SIG-M5 (cell line): ENCODE measurements at places on chromosomes 12 and 14.

DNA sequence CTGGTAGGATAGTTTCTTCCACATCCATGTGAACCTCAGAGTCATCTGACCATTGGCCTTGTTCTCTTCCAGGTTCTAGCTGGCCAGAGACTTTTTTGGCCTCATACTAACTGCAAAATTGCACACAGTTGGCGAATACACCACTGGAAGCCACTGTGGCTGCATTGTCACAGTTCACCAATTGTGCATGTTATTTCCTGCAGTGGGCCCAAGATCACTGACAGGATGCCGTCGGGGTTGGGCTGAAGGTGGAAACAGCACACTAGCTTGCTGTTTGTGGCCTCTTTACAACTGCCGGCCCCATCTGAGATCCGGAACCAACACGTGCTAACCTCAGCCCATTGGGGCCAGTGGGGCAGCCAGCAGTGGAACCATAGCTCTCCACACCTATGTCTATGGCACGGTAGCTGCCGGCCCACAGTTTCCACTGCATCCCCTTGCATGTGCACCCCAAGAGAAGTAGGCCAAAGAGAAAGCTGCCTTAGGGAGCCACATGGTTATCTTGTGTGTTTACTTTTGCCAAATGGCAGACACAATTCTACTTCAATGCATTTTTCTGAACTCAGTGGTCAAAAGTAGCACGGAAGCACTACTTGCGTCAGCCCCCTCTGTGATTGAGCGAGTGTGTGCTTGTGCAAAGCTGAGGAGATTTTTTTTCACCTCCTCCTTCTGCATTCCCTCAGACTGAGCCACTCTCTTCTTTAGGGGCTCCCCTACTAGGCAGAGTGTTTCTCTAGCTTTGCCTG lies 464.0 kb downstream of the RAD51B start:
- no peak for DNase-seq

DNA sequence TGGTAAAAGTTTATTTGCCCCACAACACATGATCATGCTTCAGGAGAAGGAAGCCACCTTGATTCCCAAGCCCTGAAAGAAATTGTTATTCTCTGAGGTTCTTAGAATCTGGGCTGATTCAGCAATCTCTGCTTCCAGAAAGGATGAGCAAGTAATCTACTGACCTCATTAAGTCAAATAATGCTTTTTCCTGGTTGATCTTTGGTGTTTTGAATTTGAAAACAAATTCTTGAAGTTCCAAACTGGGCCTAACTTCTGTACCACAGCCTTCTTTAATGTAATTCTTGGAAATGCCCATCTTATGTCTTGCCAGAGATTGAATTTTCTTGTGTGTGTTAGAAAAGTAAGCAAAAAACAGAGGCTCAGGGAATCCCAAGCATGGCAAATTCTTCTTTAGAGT lies 319.2 kb upstream of the DDHD1 start:
- DNase-seq, result no peak

GRCh38 chr14:60238955-60239354 lies 10.1 kb upstream of the PPM1A start:
- no peak for DNase-seq

DNA sequence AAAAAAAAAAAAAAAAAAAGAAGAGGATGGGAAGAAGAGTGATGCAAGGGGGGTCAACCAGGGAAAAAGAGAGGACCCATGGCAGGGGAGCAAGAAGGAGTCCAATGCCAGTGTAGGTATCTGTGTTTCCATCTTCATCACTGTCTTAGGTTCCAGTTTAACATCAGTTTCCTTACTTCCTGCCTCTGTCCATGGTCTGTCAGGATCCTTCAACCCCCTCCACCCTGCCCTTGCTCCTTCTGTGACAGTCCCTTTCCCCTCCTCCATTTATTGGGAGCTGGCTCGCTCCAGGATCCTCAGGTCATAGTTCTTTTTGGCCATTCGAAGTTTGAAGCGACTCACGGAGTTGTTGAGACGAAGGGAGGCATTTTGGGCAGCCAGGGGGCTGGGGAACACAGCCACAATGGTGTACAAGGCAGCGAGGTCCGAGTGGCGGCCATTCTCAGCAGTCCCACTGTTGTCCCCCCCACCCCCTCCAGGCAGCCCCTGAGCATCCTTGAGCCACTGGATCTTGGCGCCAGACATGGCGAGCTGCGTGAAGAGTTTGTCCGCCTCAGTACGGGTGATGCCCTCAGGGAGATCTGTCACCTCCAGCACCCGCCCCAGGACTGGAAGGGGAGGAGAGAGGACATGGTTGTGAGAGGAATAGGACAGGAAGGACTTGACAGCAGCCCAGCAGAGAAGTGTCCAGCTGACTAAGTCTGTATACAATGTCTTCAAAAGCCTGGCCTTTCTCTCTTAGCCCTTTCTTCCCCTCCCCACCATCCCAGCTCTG lies 3.7 kb upstream of the STAC3 start:
- no peak for DNase-seq

- no peak for DNase-seq
Observed at GRCh38 chr14:71764701-71765382, 167.4 kb upstream of the RGS6 start.

DNA sequence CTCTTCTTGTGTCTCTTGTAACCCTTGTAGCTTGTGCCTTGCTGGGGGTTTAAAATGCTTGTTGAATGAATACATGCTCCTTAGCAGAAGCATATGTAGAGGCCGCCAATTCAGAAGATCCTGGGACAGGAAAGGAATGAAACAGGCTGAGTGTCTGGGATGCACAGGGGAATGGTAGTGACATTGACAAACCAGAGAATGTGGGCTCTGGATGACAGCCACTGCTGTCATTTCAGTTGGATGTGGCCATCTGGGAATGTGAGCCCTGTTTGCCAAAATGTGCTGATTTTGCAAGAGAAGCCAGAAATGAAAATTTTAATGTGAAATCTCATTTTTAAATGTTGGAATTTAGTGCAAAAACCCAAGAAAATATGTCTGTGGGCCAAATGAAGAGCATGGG lies 136.8 kb downstream of the DACT1 start:
- no peak for DNase-seq

DNA sequence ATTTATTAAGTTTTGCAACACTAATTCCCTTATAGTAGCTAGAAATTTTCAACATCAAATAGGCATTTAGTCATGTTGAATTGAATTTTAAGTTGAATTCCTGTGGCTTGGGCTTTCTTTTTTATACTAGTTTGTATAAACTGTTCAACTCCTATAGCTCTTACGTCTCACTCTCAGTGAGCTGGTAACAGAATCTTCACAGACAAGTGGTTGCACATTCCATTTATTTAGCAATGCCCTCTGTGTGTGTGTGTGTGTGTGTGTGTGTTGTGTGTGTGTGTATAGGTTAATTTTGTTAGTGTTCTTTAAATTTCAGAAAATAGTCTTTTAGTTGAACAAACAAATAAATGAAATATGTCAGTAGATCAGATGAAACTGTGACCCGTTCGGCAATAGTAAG lies 425.0 kb downstream of the NPAS3 start:
- no peak for DNase-seq

GRCh38 chr14:24395609-24396582 lies 2.9 kb upstream of the NYNRIN start:
- no peak for DNase-seq

DNA sequence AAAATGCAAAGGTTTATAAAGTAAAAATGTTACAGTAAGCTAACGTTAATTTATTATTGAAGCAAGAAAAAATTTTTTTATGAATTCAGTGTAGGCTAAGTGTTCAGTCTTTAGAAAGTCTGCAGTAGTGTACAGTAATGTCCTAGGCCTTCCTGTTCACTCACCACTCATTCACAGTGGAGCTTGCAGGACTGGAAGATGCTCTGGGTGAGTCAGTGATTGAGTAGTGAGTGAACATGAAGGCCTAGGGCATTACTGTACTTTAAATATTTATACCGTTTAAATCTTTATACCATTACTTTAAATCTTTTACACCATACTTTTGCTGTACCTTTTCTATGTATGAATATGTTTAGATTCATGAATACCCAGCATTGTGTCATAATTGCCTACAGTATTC lies 120.3 kb upstream of the SLC38A4 start:
- no peak for DNase-seq

GRCh38 chr14:36662258-36662542 lies 540 bp downstream of the PAX9 start:
- no peak for DNase-seq

GRCh38 chr14:65373671-65374039 lies 38.9 kb upstream of the FUT8 start:
- no peak for DNase-seq

- no peak for DNase-seq
Observed at GRCh38 chr12:57606821-57607220, 2.2 kb downstream of the DTX3 start.

DNA sequence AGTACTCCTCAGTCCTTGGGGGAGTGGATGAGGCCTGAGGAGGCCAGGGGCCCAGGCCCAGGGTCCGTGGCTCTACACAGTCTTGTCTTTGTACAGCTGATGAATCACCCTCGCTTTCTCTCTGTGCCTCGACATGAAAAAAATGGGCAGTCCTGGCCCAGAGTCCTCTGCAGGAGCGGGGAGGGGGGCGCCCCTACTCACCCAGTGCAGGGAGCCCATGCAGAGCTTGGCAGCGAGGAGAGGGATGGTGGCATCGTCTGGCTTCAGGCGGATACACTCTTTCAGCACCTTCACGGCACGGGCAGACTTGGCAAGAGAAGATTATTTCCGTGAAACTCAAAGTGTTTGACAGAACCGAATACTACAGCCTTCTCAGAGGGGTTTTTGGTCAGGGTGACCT lies 159.3 kb downstream of the TTC7B start:
- no peak for DNase-seq

- no peak for DNase-seq
Observed at GRCh38 chr14:81859046-81859445, 325.4 kb upstream of the SEL1L start.
